Posterior vena cava (tissue), 2 donors: ENCODE measurements at places on chromosomes 5 and 9. TPM values are rescaled to one million over a fixed set of nuclear protein-coding genes. Genes with fewer than 3 reads are reported as not detected.

GRCh38 chr9:98781588-98782383 is 14.6 kb downstream of the ANKS6 start:
- peak; percentile 41 for DNase-seq

DNA sequence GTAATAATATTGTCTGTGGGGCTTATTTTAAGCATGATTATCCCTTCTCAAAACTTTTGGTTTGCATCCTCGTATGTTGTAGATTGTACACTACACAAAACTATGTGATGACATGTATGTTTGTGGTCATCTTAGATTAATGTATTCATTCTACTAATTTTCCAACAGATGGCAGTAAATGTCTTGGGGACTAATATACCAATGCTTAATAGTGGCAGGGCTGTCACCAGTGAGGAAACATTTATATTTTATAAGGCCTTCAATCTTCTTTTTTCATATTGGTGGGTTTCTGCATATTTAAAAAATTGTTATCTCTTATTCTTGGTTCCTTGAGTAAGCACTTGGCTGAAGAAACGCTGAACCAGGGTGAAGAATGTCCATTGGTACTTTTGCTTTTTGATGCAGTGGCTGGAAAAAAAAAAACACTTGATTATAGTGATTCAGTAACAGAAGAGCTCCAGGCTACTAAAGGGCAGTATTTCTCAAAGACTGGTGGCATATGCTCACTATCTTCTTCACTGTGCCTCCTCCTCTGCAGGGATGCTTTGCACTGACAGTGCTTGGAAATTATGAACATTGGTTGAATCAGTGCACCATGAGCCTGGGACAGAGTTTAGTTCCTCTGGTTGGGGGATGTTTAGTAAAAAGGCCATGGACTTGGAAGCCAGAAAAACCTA is 530.3 kb downstream of the RASEF start:
- DNase-seq = no peak

DNA sequence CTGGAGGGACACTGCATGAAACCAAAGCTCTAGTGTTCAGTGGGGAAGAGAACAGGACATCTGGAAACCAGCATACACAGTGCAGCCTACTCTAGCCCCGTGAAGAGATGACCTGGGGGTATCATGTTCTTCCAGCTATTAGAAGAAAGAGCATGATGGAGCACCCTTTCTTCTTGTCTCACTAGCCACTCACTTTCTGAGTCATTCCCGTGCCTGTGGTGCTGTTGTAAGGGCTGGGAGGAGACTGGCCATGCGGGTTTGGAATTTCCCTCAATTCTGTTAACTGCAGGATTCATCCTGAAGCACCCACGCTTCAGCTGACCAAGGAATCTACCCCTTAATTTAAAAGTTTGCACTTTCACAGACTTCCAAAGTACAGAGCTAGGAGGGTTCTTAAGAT is 137.0 kb downstream of the COL23A1 start:
- DNase-seq = no peak

DNA sequence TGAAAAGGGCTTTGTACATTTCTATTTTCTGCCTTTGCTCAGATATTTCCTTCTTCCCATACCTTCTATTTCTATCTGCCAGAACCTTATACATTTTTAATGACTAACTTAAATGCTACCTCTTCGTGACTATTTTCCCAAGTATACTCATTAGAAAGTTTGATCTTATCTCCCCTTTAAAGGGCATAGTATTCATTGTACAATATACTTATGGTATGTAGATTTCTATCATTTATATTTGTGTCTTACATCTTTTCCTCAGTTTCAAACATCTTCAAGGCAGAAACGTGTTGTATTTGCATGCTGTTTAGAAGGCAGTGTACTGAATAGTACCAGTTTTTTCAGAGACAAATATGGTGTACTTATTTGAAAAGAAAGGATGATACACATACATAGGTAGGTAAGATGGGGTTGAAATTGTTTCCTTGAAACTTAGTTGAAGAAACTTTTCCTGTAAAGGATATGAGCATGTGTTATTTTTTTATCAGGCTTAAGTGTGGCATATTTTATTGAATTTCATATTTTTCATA is 518.1 kb upstream of the NUDT12 start:
- no peak for DNase-seq

GRCh38 chr5:9265441-9266287 is 280.2 kb downstream of the SEMA5A start:
- no peak for DNase-seq

DNA sequence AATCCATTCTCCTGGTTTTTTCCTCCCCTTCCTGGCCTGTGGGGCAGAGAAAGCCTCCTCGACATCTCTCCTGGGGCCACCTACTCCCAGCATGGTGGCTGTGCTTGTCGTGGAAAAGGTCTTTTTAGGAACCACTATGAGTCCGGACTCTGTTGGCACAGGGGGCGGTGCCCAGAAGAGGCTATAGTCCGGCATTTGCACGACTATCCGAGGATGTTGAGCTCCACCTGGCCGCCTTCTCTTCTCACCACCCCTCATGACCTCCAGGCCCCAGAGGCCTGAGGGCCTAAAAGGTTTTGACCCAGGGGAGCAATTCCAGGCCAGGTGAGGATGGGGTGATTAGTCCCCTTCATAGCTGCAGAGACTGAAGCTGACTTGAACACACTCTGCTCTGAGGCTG is 14.1 kb downstream of the CSF2 start:
- peak; percentile 60 for DNase-seq

MCIDAS gene
- total RNA-seq = not detected

DNA sequence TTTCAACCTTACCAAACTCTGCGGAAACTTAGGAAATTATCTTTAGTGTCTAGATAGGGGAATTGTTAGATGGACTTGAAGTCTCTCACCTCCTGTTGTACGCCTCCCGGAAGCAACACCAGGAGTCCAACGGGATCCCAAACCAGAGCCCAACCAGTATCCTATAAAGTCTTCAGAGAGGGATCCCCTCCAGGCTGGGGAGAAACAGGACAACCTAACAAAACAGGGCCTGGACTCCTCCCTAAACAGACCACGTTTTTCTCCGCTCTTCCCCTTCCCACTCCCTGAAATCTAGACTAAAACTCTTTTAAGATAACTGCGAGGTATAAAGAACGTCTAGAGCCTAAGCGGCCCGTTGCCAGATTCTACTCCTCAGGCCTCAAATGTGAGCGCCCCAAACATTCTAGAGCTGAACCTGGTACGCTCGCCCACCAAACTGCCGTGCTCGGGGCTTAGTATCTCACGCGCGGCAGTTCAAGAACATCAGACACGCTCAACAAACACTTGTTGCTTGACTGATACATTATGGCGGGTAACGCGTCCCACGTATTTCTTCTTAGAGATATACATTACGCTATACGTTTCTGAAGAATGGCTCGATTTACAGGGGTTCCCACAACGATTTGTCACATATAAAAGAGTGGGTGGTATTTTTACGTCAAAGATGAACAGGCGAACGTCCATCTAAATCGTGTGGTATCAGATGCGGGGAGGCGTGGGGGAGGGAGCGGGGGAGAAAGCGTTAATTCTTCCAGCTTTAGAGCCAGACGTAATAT is 663 bp upstream of the SMIM27 start:
- no peak for DNase-seq

DNA sequence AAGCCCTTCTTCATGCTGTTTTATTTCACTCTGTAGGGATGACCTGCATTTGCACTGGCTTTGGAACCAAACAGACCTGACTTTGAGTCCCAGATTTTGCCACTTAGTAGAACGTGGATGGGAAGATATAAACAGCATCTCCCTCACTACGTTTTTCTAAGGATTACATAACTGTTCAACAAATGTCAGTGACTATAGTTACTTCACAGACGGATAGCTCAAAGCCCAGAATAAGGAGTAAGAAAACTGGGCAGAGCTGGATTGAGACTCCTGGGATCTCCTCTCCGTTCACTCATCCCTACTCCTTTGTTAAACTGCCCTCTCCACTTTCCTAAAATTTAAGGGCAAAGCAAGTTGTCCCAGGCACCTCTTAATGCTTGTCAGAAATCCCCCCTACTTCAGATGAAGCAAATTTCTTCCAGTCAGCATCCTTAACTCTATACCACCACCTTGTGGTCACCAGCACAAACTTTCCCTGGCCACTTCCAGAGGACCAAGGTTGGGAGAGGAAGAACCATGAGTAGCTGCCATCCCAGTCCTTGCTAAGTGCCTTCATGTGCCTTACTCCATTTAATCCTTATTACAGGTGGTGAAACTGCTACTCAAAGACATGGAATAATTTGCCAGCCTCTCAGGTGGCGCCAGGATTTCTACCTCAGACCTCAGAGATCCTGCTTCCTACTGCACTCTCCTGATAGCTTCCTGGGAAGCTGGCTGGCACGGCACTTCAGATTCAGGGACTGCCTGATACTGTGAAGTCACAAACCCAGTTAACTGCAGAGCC is 38.4 kb downstream of the EGR1 start:
- DNase-seq = no peak
